ENCODE measurements at places on chromosomes 13 and 19.

- peak; percentile 71 for DNase-seq
Observed at GRCh38 chr13:50080911-50081678, 65.9 kb downstream of the KCNRG start.

GRCh38 chr13:23673867-23674605, 103.8 kb downstream of the TNFRSF19 start:
- no peak for DNase-seq

DNA sequence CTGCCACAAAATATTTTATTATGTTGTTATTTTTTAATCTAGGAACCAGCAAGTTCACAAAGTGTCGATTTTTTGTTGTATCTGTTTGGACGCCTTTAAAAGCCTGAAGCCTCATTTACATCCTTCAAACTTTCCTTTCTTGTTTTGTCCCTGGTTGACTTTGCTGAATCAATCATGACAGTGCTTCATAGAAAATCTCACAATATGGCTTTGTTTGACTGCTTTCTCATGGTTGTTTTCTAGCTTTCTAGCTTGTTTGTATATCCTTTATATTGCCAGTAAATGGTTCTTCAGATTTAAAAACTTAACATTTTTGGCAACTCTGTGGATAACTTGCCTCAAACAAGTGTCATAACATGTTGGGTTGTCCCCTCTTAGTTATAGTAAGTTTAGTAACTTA, 84.1 kb upstream of the ATXN8OS start:
- no peak for DNase-seq

DNA sequence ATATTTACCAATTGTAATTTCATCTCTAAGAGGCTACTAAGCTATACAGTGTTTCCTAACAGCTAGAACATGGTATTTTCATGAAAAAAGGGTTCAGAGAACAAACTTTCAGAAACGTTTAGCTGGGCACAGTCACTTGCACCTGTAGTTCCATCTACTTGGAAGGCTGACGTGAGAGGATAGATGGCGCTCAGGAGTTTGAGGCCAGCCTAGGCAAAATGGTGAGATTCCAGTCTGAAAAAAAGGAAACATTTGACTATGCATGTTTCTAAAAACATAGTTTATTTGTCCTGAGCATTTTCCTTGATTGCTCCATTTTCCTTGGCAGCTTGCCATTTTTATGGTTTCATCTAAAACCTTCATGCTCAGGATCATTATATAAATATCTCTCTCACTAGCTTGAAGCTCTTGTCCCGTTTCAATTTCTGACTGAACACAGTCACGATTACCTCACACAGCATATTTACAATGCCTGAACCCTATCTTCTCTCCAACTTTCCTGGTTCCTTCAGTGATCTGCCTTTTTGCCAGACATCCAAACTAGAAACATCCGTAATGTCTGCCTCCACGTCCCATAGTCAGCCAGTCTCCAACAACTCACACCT, 200.8 kb downstream of the RGCC start:
- DNase-seq, result no peak

- DNase-seq, result no peak
Observed at GRCh38 chr13:41145136-41145908, 12.7 kb upstream of the KBTBD6 start.

DNA sequence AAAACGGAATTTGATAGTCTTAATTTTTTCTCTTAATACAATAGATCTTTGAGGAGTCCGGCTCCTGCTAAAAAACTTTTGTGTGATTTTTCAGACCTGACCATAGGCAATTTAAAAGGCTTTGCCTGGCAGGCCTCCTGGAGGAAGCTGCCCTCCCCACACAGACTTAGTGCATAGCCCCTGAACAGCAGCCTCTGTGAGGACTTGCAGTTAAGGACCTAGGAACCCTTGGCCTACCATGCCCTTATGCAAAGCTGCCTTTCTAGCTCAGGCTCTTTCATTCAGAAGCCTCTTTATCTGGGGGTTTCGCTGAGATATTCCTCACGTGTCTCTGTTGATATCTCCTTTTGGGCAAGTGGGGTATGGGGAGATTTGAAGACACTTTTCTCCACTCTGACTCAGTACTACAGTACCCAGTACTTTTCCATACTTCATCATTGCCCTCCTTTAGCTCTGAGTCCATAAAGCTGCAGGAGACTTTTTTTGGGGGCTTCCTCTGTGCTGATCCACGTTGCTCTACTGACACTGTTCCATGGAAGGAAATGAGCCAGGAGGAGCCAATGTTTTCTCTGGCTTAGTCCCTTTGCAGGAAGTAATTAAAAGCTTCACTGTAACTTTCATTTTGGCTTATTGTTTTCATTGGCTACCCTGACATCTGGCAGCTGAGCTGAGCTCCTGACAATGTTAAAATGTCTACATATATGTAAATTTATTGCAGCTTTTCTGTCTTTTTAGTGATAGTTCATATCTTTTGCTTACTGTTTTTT, 283.1 kb downstream of the TDRD3 start:
- no peak for DNase-seq

- DNase-seq, result no peak
Observed at GRCh38 chr19:33202546-33203507, 8.7 kb downstream of the LRP3 start.

DNA sequence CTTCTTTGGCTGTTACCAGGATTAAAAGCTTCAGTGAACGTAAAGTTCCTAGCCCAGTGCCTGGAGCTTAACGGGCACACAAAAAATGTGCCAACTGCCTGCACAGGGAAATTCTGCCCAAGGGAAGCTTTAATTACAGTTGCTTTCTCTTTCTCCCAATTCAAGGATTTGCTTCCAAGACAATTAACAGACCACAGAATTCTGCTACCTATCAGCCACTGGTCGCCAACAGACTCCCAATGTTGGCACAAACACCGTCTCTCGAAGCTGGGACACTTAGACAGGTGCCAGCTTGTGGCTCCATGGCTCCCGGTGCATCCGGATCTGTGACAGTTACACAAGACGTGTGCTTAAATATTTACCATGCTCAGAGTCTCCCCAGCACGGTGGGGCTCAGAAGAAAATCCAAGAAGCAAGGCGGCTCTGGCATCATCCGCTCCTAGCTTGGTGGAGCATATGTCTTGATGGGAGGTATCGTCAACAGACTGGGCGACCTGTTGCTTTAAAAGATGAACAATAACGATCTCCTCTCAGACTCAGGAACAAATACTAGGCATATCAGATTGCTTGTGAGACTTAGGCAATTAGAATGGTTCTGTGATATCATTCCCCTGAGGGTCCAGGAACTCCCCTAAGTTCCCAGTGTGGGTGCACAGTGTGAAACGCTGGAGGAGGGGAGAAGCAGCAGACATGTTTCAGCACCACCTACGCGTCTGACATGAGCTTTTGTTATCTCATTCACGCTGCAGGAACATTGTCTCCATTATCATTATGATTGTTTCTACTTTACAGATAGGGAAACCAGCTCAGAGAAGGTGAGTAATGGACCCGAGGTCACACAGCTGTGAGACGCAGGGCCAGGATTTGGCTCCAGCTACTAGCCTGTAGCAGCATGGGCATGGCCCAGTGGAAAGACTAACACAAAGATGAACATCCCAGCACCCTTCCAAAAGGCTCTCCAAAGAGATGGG, 61.6 kb downstream of the ALOX5AP start:
- no peak for DNase-seq

- DNase-seq, result peak; percentile 23
Observed at GRCh38 chr13:33610438-33611120, 207.4 kb upstream of the RFC3 start.

DNA sequence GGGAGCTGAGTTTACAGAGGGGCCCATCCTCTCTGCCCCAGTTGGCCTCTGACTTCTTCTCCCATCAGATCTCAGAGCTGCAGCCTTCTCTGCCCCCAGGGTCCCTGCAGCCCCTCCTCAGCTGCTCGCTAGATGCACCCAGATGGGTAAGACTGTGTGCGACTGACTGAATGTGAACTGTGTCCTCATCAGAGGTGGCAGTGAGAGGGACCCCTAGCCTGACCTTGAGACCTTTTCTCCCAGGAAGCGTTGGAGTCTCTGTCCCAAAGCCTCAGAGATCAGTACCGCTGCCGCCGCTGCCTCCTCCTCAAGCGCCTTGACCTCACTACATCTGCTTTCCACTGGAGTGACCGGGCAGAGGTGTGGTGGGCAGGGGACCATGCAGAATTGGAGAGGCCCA, 2.4 kb downstream of the FAM98C start:
- no peak for DNase-seq

DNA sequence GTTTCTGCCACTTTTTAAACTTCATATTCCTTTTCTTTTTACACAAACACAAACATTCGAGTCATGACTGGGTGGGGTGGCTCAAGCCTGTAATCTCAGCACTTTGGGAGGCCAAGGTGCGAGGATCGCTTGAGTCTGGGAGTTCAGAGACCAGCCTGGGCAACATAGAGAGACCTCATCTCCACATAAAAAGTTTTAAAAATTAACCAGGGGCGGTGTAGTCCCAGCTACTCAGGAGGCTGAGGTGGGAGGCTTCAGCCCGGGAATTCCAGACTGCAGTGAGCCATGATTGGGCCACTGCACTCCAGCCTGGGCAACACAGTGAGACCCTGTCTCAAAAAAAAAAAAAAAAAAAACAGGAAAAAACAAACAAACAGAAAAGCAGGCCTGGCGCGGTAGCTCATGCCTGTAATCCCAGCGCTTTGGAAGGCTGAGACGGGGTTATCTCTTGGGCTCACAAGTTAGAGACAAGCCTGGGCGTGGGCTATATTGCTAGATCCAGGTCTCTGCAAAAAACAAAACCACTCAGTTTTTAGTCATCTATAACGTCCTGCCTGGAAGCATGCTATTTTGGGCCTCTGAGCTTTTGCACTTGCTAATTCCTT, 583 bp upstream of the BAX start:
- DNase-seq, result peak; percentile 38

GRCh38 chr13:50882816-50883435, 26.7 kb upstream of the RNASEH2B start:
- DNase-seq, result no peak

DNA sequence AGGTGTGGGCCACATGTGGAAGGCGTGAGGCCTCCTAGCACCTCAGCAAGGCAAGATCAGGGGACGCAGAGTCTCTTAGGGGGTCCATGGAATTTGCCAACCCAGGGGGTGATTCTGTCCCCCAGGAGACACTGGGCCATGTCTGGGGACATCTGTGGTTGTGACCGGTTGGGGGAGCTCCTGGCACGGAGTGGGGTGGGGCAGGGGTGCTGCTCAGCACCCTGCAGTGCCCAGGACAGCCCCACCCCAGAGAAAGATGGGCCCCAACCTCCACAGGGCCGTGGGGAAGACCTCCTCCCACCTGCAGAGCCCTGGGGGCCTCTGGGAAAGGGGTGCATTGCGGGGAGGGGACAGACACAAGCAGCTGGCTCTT, 4.0 kb downstream of the MKNK2 start:
- DNase-seq, result no peak

- DNase-seq, result no peak
Observed at GRCh38 chr13:44302940-44303575, 70.6 kb upstream of the SERP2 start.

GRCh38 chr19:18725841-18726770, 42.6 kb downstream of the CRTC1 start:
- no peak for DNase-seq

DNA sequence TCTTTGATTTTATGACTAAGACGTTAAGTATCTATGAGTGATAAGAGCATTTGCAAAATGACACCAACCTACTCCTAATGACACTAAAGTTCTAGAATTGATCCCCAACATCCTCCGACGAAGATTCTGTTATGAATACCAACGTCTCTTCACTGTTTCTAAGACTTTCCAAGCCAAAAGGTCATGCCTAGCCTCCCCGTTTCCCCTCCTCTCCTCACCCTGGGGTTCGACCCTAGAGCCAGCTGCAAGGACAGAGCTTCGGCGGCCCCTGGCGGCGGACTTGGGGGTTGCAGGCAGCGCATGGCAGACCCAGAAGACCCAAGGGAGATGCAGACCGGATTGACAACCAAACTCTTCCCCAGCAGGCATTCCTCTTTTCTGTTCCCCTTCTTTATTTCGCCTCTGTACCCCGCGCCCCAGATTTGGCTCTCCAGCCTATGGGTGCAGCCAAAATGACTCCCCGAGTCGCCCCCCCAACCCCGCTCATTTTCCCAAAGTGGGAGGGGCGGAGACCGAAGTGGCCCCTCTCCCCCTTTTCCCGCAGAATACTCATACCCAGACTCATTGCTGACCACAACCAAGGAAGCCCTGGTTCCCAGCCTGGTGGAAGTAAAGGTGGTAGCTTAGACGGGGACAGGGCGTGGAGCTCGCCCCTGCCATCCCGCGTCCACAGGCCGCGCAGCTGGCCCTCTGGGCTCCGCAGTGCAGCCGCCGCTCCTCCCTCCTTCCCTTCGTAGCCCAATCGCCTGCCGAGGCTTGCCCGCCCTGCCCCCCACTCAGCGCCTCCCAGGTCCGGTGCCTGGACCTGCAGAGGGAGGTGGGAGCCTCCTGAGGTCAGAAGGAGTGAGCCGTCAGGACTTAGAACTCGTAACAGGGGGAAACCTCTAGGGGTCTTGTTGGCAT, 4.1 kb upstream of the EML2 start:
- peak; percentile 94 for DNase-seq

- no peak for DNase-seq
Observed at GRCh38 chr19:54352546-54352945, 12.2 kb downstream of the LAIR1 start.

DNA sequence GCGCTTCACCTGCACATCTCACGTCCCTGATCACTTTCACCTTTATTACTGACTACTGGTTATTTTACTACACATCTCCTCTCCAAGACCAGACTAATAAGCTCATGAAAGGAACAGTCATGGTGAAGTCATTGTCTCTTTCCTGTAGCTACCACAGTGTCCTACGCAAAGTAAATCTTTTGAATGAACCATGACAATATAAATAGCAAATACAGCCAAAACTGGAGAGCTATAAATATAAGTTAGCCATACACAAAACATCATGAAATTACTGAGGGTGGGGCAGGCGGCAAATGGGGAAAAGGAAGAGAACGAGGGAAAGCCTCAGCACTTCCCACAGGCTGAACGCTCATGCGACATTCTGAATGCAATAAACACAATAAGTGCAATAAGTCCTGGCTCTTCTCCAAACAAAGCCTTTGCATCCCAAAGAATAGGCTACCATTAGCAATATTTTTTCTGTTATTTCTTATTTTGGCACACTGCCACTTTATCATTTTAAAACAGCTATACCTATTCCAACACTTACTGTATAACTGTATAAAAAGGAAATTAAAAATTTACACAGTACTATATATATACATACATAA, 62.5 kb downstream of the TUBGCP3 start:
- DNase-seq, result no peak

DNA sequence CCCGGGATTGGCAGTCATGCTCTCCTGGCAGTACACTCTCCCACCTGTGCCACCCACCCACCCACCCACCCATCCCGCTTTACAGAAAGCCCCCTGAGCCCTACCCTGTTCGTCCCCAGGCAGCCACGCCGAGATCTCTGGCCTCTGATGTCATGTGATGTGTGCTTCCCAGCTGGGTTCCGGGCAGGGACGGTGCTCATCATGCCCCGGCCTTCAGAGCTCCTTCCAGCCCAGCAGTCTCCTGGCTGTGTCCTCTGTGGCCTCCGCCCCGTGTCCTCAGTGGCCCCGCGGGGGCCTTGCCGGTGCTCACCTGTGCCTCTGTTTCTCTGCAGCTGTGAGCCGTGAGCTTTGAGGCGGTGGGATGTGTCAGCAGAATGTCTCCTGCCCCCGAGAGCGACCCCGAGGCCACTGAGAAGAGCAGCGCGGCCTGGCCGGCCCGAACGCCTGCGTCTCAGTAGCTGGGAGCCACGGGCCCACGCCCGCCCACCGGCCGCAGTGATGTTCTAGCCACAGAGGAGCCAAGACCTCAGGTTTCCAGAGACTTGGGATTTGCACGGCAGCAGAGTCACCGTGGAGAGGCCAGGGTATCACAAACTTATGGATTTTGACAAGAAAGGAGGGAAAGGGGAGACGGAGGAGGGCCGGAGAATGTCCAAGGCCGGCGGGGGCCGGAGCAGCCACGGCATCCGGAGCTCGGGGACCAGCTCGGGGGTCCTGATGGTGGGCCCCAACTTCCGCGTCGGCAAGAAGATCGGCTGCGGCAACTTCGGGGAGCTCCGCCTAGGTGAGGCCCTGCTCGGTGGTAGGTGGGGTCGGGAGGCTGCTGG, 28.4 kb downstream of the CSNK1G2 start:
- DNase-seq, result no peak
